Activated T-helper 1 cell treated with anti-CD3 and anti-CD28 coated beads, Interleukin-2, amount 50 U/mL, for 16 hours (primary cell): ENCODE measurements at places on chromosomes 7 and 10.

- DNase-seq = no peak
These were observed 13.1 kb downstream of the FZD9 start for GRCh38 chr7:73446682-73447081.

DNA sequence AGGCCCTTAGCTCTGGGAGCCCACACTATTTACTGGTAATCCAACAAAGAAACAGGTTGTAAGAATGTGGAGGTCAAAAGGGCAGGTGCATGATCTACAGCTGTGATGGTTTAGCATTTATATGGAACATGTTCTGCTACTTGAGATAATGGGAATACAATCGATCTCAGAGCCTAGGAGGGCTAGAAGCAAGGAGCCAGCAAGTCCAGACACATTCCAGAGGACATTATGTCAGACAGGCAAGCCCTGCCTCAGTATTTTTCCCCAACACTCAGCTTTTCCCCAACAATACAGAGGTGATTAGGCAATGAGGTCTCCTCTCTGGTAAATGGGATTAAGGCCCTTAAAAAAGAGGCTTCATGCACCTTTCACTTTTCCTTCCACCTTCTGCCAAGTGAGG lies 21.4 kb upstream of the GNAT3 start:
- no peak for DNase-seq

GRCh38 chr10:12042409-12042796 lies 206 bp downstream of the UPF2 start:
- peak; percentile 42 for DNase-seq

GRCh38 chr10:48802611-48803071 lies 118.0 kb downstream of the WDFY4 start:
- DNase-seq = no peak

DNA sequence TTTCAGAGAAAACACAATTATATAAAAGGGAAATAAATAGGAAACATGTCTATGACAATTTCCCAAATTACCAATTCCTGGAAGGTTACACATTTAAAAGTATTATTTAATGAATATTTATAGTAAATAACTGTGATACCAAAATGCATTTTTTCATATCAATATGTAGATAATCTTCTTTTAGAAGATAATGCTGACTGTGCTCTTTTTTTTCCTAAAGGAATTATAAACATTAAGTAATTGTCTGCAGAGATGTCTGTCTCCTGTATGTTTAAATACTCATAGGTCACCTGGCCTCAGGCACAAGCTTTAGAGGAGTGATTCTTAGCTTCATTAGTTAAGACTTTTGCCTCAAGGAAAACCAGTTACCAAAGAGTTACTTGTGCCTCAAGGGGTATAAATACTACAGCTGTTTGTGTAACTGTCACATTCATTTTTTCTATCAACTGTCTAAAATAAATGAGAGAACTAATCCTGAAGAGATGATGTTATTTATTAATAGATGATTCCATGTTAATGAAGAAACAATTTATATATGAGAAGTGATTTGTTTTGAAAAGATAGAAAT lies 77.1 kb downstream of the DNAJC1 start:
- no peak for DNase-seq

GRCh38 chr7:5283421-5284303 lies 919 bp downstream of the SLC29A4 start:
- DNase-seq = no peak

DNA sequence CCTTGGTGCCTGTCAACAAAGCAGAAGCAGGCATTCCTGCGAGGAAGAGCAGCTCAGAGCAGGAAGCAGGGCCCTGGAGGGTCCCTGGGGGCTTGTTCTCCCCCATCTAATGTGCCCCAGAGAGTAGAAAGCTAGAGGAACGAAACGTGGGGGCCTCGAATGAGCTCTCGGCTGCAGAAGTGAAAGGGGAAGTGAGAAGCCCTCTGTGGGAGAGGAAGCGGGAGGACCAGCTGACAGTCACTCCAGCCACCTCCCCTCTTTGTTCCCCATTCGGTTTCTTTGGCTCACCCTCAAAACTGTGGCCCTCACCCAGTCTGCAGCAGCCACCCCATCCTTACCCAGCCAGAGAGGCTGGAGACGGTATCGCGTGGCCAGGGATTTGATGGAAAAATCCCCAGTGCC lies 25.0 kb downstream of the C10orf105 start:
- DNase-seq = no peak

DNA sequence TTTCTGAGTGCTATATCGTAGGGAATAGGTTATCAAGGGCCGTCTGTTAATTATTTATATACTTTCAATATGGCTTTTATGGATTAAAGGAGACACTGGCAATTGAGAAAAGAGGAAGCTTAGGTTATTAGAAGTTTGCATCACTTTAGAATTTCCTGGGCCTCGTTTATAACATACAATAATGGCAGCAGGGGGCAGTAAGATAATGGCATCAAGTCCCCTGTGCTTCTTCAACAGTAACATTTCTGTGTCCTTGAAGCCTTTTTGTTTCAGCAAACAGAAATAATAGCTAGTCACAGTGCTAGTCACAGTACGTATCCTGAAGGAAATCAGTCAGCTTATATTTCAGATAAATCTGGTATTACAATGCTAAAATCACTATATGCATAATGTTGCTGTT lies 41.9 kb downstream of the SPAM1 start:
- DNase-seq = no peak

GRCh38 chr7:143518521-143518920 lies 40.8 kb downstream of the TAS2R41 start:
- DNase-seq = no peak

DNA sequence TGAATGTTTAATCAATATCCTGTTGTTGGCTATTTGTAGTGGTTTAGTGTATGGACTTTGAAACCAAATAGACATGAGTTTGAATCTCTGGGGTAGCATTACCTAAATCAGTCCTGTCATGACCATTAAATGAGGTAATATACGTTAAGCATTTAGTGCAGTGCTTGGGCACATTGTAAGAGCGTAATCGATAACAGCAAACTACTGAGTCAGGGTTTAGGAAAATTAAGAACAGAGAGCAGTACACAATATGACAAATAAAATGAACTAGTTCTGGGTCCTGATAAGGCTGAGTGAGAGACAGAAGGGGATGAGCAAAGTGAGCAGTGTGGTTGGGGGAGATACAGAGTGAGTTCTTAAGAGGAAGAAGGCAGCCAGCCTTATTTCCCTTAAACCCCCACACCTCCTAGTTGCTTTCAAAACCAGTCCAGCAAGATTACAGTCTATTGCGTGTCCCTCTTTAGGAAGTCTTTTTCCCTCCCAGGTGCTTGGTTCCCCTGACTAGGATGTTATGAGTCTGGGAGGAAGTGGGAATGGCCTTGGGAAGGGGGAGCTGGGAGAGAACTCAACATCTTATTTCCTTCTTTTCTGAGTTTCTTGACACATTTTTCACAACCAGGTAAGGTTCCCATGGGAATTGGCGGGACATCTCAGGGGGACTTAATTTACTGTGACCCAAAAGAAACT lies 171.0 kb downstream of the SND1 start:
- DNase-seq = no peak

- DNase-seq = no peak
These were observed 41.2 kb upstream of the SDK1 start for GRCh38 chr7:3259711-3260400.

- DNase-seq = no peak
These were observed 369.7 kb upstream of the MYO3A start for GRCh38 chr10:25564351-25564750.

- no peak for DNase-seq
These were observed 38.4 kb downstream of the NPSR1 start for GRCh38 chr7:34696415-34696814.

DNA sequence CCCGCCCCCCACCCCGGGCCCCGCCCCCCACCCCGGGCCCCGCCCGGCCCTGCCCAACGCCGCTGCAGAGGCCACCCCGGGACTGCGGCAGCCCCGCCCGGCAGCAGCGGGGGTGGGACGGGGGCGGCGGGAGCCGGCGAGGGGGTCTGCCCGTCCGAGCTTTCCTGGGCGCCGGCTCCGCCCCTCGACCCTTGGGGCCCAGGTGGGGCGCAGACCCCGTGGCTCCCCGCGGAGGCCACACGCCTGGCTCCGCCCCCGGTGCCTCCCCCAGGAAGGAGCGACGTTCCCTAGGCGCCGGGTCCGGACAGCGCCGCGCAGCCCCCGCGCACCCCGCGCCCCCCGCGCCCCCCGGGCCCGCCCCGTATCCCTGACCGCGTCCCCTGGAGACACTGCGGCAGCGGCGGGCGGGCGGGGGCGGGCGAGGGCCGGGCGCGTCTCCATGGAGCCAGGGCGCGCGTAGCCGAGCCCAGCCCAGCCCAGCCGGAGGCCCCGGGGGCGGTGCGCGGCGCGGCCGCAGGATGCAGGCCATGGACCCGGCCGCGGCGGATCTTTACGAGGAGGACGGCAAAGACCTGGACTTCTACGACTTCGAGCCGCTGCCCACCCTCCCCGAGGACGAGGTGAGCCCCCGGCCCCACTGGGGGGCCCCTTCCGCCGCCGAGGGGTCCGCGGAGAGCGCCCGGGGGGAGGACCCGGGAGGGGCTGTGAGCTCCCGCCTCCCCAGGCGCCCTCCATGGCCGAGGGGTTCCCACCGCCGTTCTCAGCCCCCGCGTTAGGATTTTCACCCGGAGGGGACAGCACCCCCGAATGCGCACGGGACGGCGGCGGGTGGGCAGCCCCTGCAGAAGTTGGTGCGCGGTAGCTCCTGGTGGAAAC lies at the start of gene KNDC1:
TSS of gene KNDC1 (plus strand) at position 270 of the 876 bp plus-strand sequence. CDS start at position 519, 249 bp downstream.
- no peak for DNase-seq

DNA sequence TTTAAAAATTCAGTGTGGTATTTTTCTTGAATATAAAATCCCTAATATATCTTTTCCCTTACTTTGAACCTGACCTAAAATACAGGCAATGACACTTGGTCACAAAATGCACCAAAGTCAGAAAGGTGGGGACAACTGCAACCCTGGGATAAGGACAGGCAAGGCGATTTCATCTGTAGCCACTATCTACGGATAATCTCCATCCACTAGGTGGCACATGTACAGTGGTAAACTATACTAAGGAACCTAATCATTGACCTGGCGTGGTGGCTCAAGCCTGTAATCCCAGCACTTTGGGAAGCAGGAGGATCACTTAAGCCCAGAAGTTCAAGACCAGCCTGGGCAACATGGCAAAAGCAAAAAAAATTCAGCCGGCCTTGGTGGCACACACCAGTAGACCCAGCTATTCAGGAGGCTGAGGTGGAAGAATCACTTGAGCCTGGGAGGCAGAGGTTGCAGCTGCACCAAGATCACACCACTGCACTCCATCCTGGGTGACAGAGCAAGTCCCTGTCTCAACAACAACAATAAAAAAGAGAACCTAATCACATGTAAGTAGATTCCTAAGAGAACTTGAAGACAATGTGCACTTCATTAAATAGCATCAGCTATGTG lies 98.9 kb downstream of the KMT2C start:
- no peak for DNase-seq

DNA sequence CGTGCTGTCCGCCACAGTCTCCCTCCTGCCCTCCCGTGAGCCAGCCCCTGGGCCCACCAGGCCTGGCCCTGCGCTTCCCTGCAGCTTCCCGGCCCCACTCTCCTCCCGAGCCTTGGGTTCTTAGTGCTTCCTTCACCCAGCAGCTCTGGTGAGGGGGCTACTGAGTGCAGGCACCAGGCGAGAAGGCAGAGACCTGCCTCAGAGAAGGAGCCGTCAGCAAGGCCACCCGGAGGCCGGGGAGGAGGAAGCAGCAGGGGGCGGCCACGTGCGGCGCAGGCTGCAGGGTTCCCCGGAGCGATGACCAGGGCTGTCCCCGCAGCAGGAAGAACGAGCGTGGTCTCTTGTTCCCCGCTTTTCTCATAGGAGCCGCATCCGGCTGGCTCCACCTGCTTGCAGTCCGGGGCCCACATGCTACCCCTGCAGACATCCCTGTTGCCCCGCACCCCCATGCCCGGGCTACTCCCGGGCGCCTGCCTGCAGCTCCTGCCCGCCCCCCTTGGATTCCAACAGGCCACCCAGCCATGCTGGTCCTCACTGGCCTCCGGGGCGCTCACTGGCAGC lies 20.5 kb downstream of the YKT6 start:
- DNase-seq = no peak

DNA sequence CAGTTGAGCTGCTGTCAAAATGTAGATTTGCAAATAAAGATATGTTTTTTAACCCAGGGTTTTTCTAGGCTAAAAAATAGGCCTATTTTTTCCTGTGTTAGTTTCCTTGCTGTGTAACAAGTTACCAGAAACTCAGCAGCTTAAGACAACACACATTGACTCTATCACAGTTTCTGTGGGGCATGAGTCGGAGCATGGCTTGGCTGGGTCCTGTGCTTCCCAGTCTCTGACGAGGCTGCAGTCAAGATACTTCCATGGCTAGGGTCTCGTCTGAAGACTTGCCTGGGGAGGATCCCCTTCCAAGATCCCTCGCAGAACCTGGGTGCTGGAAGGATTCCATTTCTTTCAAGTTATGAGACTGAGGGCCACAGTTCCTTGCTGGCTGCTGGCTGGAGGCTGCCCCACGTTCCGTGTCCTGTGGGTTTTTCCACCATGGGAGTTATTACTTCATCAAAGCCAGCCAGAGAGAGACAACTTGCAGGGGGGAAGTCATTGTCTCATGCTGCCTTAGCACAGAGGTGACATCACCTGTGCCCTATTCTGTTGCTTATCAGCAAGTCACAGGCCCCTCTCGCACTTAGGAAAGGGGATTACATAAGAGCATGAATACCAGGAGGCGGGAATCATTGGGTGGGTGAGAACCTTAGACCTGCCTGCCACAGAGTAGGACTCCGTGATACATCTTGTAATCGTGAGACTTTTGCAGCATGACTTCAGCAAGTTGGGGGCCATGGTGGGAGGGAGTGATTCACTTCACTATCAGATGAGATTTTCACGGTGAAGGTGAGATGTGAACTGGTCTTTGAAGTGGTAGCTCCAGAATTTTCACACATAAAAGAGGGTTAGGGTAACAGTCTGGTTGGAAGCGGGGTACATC lies 77.9 kb downstream of the CCNY start:
- no peak for DNase-seq

DNA sequence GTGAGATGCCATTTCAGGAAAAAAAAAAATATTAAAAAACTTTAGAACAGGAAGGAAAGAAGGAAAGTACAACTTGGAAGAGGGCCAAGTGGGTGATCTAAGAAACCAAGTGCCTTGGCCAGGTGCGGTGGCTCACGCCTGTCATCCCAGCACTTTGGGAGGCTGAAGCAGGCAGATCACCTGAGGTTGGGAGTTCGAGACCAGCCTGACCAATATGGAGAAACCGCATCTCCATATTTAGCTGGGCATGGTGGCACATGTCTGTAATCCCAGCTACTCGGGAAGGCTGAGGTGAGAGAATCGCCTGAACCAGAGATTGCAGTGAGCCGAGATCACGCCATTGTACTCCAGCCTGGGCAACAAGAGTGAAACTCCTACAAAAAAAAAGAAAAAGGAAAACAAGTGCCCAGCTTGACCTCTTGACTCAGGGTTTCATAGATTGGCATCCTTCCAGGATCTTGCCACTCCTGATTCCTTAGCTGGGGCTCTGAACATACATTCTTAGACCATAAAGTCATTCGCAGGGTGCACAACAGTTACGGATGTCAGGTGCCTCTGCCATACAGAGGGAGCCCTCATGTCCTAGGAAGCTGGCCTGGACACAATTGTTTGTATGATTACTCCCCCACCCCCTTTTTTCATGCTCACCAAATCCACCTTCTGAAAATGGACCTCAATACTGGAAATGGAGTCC lies 2.1 kb upstream of the GUSB start:
- no peak for DNase-seq

- no peak for DNase-seq
These were observed 104.0 kb downstream of the DIP2C start for GRCh38 chr10:585502-585901.
